ENCODE measurements at places on chromosomes 16 and 17. TPM values are rescaled to one million over a fixed set of nuclear protein-coding genes. Genes with fewer than 3 reads are reported as not detected.

The FBXW10 gene
- 0.15 TPM for total RNA-seq

GRCh38 chr17:33371377-33371776, 78.3 kb upstream of the ASIC2 start:
- DNase-seq, result no peak

DNA sequence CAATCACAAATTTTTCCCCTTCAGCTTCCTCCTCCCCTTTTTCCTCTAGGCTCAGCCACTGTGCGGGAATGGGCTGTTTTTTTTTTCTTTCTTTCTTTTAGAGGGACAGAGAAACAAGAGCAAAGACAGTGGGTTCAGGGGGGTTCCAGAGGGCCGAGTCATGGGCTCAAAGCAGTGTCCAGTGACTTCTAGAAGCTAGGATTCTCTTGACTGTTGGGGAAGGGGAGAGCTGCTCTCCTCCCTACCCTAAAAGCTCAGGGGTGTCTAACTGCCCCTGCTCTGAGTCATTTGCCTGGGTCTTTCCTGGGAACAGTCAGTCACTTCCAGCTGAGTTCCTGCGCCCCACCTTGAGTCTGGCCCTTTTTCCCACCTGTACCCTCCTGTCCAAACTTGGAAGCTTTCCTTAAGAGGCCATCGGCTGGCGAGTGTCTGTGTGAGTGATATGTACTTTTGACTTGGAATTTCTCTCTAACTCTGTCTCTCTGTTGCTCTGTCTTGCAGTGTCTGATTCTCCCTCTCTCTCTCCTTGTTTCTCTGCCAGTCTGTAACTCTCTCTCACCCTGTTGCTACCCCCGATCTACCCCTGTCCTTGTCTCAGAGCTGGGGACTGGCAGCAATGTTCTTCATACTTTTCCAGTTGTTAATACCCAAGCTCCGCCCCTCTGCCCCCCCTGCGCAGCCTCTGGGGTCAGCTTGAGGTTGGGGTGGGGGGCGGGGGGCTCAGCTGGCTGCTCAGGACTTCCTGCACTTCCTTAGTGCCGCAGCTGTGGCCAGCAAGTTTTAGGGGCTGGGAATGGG, 2.4 kb downstream of the THRA start:
- no peak for DNase-seq

GRCh38 chr16:48501516-48502377, 108.2 kb downstream of the N4BP1 start:
- no peak for DNase-seq

The APOH gene
- total RNA-seq, result not detected

Measured in breast epithelium (tissue), 4 donors.